ENCODE measurements at places on chromosomes 2 and 18.

GRCh38 chr2:79831961-79832360 is 319.1 kb downstream of the CTNNA2 start:
- no peak for DNase-seq

- DNase-seq: no peak
These were observed 103.0 kb upstream of the STK17B start for GRCh38 chr2:196274387-196274809.

GRCh38 chr18:45071956-45072355 is 391.3 kb downstream of the SETBP1 start:
- DNase-seq: no peak

DNA sequence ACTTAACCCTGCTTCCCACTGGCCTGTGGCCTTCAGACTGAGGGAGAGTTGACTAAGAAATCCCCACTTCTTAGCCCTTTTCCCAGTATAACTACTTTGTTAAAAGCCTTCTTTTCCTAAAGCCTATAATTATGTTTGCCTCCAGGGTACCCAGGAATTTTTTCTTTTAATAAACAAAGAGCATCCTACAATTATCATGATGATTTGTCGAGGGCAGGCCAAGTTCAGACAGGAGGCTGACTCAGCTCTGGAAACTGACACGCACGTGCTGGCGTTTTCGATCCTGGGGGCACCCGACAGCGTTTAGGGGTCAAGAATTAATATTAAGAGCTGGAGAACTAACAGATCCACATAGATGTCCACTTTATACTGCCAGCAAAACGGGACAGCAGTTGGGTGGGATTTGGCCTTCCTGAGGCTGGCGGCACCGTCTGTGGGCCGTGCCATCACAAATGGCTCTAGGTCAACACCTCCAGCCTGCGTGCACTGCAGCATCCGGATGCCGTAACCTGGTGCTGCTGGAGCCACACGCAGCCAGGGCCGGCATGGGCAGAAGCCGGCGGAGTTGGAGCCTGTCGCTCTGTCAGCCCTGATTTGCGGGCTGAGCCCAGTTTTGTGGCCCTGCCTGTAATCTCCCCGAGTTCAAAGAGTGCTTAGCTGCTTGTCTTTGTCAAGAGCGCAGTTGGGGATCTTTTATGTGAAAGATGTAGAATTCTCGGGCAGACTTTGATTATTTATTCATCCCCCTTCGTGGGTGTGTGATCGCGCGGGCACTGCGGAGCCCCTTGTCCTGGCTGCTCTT is 191.0 kb downstream of the GLI2 start:
- DNase-seq: no peak

DNA sequence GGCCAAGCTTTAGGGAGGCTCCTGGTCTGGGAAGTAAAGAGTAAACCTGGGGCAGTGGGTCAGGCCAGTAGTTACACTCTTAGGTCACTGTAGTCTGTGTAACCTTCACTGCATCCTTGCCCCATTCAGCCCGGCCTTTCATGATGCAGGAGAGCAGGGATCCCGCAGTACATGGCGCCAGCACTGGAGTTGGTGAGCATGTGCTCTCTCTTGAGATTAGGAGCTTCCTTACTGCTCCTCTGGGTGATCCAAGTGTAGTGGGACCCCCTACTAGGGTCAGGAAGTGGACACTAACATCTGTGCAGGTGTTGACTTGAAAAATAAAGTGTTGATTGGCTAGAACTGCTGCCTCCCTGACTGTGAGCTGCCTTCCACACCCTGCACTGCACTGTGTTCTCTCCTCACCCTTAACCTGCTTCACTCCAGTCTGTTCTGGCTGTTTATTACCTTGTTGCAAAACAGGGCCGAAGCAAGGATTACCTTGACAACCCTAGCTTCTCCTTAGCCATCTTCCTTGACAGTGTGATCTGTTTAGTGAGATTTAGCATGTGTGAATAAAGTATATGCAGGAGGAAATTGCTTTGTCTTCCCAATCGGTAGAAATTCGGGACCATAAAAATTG is 5.2 kb downstream of the RETREG2 start:
- no peak for DNase-seq

GRCh38 chr2:133952896-133953295 is 301.0 kb upstream of the MGAT5 start:
- no peak for DNase-seq

GRCh38 chr2:98027538-98027937 is 31.8 kb upstream of the TMEM131 start:
- no peak for DNase-seq

DNA sequence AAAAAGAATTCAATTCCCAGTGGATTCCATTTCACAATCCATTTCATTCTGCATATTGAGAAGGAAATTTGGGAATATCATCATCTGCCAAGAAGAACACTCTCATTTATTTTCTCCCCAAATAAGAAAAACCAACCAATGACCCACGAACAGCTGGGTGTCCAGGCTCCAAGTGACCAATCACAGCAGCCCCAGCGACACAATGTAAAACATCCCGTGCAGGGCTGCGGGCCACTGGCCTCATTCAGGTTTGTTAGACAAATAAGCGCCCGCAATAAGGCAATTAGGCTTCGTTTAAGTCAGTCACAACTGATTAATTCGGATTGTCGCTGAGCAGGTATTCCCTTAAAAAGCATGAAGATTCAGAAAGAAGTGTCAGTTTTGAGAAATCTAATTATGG is 378.6 kb downstream of the EIPR1 start:
- DNase-seq: no peak

DNA sequence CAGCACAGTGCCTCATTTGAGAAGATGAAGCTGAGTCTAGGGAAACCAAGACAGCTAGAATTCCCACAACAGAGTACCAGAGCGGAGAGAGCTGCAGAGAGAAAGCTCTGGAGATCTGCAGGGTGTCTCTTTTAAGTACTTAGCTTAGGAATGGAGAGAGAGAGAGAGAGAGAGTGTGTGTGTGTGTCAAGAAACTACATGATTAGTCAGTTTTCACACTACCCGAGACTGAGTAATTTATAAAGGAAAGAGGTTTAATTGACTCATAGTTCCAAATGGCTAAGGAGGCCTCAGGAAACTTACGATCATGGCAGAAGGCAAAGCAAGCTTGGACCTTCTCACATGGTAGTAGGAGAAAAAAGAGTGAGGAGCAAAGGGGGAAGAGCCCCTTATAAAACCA is 64.0 kb downstream of the HIBCH start:
- no peak for DNase-seq

GRCh38 chr2:54240515-54241469 is 15.2 kb downstream of the TSPYL6 start:
- peak; percentile 30 for DNase-seq

DNA sequence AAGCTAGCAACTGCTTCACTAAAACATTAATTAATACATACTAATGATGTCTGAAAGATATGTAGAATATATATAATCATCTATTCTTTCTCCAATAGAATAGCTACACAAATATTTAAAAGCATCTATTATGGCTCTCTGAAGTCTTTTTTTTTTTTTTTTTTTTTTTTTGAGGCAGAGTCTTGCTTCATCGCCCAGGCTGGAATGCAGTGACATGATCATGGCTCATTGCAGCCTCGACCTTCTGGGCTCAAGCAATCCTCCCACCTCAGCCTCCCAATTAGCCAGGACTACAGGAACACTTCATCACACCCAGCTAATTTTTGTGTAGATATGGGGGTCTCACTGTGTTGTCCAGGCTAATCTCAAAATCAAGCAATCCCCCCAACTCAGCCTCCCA is 120.4 kb upstream of the KYNU start:
- no peak for DNase-seq

GRCh38 chr18:37138456-37138855 is 309.5 kb downstream of the KIAA1328 start:
- DNase-seq: no peak

DNA sequence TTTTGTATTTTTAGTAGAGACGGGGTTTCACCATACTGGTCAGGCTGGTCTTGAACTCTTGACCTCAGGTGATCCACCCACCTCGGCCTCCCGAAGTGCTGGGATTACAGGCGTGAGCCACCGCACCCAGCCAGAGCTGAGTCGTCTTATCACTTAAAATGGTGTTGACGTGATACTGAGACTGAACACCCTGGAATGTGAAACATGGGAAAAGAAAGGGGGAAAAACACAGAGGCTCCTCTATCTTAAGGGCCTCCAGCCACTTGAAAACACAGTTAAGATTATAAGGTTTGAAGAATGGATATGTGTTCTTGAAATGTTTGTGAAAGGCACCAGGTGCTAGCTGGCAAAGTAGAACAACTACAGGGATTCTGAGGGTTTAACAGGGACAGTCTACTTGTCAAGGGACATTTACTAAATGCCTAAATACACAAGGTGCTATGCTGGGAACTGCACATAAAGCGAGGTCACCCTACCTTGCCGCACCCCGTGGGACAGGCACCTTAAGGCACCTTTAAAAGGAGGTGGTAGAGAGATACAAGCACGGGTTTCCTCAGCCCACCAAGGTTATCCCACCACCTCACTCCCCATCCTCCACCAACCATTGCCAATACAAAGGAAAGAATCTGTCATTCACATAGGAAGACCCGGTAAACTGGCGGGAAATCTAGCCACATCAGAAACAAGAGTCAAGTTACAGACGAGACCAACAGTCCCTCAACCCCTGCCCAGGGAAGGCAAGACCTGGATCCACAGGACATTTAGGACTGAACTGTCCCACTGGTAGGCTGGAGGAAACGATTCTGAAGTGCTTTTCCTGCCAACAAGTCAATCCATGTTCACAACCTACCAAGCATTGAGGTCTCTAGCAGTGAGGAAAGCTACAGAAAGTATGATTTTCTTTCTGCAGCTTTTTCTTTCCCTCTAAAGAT is 43.4 kb downstream of the STK39 start:
- DNase-seq: no peak

- DNase-seq: no peak
These were observed 69.5 kb upstream of the PSMD14 start for GRCh38 chr2:161238560-161239325.

GRCh38 chr2:164910101-164910899 is 45.0 kb downstream of the SLC38A11 start:
- no peak for DNase-seq

- no peak for DNase-seq
These were observed 36.4 kb downstream of the SCN1A start for GRCh38 chr2:166091439-166091838.

- no peak for DNase-seq
These were observed 333.6 kb upstream of the UBE2E3 start for GRCh38 chr2:180646756-180647155.

GRCh38 chr18:49647496-49648168 is 85.8 kb downstream of the LIPG start:
- no peak for DNase-seq

DNA sequence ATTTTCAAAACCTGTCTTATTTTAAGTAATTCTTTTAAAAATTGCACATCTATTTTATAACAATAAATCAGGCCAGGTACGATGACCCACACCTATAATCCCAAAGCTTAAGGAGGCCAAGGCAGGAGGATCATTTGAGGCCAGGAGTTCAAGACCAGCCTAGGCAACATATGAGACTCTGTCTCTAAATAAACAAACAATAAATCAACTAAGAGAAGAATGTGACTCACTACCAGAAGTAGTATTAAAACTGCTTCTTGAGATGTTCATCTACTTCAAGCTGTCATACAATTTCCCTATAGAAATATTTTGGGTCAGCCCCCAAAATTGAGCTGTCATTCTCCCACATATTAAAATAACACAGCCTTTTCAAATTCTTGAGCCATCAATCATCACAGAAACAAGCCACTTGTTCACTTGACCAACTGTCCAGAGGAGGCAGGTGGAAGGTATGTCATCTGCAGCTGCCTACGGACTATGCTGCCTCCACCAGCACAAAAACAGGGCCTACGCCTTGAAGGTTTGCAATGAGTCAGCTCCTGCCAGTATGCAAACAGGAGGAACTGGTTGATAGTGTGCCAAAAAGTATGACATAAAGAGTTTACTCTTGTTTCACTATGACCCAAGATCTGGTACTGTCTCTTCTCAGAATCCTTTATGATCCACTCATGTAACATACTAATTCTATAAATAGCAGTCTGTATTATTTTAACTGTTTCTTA is 33.6 kb downstream of the KIDINS220 start:
- DNase-seq: peak; percentile 27

DNA sequence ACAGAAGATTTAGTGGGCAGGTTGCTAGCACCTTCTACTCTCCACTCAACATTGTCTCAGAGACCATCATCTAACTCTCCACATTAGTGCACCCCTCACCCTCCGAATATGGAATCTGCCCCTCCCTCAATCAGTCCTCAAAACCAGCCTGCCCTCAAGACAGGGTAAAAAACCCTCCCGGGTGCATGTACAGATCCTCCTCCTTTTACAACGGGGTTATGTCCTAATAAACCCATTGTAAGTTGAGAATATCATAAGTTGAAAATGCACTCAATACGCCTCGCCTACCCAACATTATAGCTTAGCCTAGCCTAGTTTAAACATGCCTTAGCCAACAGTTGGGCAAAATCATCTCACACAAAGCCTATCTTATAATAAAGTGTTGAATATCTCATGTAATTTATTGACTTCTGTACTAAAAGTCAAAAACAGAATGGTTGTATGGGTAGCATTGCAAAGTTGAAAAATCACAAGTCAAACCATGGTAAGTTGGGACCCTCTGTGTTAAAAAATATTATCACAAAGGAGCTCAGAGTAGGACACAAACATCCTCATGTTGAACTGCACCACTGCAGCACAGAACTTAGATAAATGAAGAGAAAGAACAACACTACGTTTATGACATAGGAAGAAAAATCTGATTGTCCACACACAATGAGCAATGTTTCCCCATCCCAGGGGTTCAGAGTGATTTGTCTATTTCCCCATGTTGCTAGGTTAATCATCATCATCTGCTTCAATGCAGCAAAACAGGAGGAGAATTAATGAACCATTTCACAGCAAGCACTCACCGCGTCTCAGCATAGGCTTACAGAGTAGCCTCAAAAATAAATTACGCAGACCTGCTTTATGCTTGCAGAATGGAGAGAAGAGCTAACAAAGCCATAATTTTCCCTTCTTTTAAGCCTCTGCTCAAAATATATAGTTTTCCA is 184.1 kb upstream of the ARL4C start:
- DNase-seq: no peak

- no peak for DNase-seq
These were observed 11.9 kb upstream of the CREG2 start for GRCh38 chr2:101399021-101399799.

GRCh38 chr18:46767217-46767616 is 10.4 kb upstream of the ST8SIA5 start:
- no peak for DNase-seq

DNA sequence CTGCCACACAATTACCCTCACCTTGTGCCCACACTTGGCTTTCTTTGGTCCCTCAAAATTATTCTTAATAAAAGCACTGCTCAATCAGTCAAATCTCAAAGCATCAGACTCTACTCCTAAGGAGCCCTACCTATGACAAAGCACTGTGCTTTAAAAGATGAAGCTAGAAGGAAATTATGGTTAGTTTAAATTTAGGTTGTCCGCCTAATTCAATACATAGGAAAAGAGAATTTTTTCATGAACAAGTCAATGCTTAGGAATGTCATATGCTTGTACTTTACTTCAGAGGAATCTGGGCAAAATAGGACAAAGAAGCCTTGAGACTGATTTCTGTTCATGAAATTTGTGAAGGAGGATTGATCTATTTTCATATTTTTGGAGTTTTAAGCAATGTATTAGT is 726.4 kb upstream of the CDH2 start:
- DNase-seq: no peak

GRCh38 chr2:118225666-118226065 is 137.4 kb downstream of the INSIG2 start:
- no peak for DNase-seq

- no peak for DNase-seq
These were observed 268.6 kb upstream of the NCKAP5 start for GRCh38 chr2:133836691-133837345.
